Activated T-helper 1 cell treated with Interleukin-2 at 50 U/mL for 16 hours (primary cell): ENCODE measurements at places on chromosomes 2 and 18.

DNA sequence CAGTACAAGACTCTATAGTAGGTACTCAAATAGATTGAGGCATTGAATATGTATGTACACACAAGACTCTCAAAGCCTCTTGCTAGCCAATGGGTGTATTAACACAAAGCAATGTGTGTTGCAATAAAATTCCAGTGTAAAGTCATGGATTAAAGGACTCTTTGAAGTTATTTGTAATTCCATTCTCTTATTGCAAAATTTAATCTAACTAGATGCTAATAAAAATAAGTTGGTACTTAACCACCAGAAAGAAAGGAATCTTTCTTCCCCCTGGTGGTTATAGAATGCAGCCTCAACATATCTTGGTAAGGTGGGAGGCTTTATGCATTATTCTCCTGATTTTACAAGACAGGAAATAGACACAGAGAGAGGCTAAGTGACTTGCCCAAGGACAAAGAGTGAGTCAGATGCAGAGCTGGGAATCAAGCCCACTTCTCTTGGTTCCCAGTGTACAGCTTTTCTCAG, 18.0 kb downstream of the LRP1B start:
- no peak for DNase-seq

GRCh38 chr2:101696272-101697123, 1.0 kb upstream of the MAP4K4 start:
- DNase-seq: no peak

GRCh38 chr2:108570416-108570815, 36.1 kb downstream of the LIMS1 start:
- DNase-seq: no peak

GRCh38 chr2:234955091-234955591, 3.3 kb downstream of the SH3BP4 start:
- no peak for DNase-seq

DNA sequence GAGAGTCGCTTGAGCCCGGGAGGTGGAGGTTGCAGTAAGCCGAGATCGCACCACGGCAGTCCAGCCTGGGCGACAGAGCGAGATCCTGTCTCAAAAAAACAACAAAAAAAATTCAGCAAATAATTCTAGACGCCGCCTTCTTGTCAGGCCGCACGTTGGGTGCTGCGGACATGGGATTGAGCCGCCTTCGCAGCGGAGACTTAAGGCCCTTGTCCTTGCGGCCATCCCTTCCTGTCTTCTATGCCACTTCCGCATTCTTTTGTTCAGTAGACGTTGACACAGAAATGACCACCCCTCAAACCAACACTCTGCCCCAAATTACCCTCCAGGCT, 15.8 kb downstream of the PTPN18 start:
- no peak for DNase-seq

GRCh38 chr2:67871686-67872412, 191.0 kb downstream of the C1D start:
- DNase-seq: no peak

DNA sequence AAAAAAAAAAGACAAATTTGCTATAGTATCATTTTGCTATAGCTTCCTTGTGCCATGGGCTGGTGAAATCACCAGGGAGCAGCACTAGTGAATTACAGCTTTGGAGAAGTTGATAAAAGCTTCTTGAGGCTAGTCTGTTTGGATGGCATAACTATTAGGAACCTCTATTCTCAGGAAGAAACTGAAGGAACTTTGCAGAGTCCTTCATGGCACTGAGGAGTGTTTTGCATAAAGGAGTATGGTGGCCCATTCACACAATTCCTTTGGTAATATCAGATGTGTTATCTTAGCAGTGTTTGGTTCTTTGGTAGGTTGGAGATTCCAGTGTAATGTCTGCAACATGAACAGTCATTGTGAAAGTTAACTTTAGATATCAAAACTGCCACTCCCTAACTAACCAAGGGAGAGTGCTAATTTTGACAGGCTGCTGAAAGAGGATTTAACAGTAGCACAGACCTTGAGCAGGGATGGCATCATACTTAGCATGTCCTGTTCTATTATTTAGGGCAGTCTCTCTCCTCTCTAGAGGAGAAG, 76.6 kb upstream of the ZFP36L2 start:
- DNase-seq: no peak

GRCh38 chr2:183093857-183094657, 15.5 kb downstream of the DUSP19 start:
- no peak for DNase-seq

DNA sequence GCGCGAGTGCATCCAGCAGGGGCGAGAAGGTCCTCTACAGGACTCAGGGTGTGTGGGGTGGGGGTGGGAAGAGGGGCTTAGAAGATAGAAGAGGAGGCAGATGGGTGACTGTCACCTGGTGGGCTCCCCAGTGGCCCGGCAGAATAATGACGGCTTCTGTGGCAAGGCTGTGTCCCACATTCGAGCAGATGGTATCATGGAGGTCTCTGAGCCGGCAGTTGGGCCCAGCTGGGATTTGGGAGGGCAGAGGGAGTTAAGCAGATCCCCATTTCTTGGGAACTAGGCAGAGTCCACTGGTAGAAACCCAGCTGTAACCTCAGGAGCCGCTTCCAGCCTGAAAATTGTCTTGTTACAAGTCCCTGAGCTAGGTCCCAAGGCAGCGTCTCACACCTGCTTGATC, 28.4 kb upstream of the DTNB start:
- no peak for DNase-seq

- no peak for DNase-seq
These were observed 245.4 kb downstream of the RAD51AP2 start for GRCh38 chr2:17272652-17273525.

DNA sequence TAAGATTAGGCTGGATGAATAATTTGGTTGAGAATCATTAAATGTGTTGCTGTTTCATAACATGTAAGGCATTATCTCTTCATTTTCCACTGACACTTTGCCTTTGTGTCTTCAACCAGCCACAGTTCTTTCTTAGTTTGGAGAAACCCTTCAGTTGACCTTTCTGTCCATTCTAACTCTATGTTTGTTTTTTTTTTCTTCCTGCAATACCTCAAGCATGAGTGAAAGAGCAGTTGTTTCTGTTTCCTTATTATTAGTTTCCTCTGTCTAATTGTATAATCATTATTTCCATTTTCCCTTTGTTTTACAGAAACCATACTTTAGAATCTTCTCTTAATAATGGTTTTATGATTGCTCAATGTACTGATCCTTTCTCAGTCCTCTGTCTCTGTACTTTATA, 25.6 kb downstream of the HADHB start:
- no peak for DNase-seq

- DNase-seq: no peak
These were observed 12.8 kb downstream of the STK39 start for GRCh38 chr2:168234407-168235085.

DNA sequence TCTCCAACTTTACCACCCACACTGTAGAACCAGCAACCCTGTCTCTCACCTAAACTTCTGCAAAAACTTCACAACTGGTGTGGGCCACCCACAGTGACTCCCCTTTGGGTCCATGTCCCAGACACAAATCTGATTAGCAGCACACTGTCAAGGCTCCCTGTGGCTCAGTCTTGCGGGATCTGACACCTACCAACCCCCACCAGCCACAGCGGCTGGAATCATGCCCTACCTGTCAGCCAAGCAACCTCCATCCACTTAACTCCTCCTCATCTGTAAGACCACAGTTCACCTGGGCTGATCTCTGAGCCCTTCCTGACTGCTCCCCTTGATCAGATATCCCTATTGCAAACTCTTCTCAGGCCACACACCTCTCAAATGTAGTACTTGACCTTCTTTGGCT, 14.6 kb downstream of the TCF4 start:
- DNase-seq: no peak

- no peak for DNase-seq
These were observed 585.1 kb upstream of the HNMT start for GRCh38 chr2:137379186-137379585.

DNA sequence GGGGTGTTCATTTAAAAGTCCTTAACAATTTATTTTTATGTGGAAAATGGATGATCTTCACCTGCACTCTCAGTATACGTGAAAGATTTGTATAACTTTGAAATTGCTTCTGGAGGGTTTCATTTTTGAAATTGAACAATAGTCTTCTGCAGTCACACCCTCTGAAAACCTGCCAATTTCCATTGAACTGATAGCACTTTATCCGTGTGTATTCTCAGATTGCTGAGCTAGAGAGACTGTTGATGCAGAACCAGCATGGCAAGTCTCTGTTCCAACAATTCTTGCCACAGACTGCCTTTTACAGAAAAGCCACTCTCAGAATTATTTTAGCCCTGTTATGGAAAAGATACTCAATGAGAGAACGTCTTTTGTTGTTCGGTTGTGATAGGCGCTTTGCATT, 6.6 kb upstream of the GULP1 start:
- no peak for DNase-seq

DNA sequence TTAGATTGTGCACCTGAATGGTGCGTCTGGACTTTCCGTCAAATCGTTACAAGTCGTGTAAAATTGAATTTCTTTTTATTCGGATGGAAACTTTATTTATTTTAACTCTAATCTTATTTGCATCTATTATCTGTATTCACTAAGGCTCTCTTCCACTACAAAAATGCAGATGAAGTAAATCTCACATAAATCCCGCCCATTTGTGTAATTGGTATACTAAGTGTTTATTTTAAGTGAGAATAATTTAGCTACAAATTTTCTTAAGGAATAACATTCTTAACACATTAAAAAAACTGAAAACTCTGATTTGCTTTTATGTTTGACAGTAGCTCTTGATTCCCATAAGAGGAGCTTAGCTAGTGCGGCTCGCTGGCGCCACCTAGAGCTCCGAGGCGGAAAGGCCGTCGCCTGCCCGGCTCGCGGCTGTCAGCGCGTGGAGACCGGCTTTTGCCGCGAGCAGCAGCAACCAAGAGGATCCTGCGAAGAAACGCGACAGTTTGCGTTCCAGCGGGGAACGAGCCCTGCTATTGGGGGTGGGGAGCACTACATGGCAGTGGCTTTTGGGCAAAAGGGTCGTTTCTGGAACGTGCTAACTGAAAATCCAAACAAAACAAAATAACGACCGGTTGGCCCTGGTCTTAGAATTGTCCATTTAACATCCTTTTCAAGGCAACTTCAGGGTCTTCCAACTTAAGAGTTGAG, 6.7 kb downstream of the SP9 start:
- peak; percentile 80 for DNase-seq

GRCh38 chr2:131044757-131045150, 48.5 kb downstream of the FAM168B start:
- no peak for DNase-seq

DNA sequence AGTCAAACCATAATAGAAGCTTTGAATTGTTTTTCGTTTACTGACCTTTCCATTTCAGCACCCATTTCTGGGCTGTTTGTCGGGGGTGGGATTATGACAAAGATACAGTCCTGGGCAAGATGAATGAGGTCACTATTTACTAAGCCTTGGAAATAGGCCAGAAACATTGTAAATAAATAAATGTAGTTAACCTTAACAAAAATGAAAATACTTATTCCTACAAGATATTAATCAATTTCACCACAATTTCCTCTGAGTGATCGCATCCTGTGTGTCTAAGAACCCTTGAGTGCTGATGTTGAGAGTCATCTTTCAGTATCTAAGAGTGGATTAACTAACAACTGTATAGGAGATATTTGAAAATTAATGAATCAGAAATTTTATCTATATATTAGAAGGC, 14.0 kb downstream of the ITGA4 start:
- DNase-seq: no peak

DNA sequence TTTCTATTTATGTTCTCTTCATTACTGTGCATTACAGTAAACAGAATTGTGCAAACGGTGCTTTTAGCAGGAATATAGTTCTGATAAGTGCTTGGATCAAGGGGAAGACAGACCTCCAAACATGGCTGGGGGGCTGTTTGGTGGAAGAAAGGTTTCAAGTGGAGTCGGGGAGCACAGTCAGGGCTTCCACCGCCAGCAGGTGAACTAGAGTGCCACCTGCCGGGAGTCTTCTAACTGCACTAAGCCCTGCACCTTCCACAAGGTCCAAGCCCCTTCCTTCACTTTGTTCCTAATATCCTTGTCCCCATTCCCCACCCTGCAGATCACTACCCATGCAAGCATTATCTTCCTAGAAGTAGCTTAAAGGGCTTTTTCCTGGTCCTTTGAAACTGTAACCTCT, 11.1 kb downstream of the ONECUT2 start:
- DNase-seq: no peak

DNA sequence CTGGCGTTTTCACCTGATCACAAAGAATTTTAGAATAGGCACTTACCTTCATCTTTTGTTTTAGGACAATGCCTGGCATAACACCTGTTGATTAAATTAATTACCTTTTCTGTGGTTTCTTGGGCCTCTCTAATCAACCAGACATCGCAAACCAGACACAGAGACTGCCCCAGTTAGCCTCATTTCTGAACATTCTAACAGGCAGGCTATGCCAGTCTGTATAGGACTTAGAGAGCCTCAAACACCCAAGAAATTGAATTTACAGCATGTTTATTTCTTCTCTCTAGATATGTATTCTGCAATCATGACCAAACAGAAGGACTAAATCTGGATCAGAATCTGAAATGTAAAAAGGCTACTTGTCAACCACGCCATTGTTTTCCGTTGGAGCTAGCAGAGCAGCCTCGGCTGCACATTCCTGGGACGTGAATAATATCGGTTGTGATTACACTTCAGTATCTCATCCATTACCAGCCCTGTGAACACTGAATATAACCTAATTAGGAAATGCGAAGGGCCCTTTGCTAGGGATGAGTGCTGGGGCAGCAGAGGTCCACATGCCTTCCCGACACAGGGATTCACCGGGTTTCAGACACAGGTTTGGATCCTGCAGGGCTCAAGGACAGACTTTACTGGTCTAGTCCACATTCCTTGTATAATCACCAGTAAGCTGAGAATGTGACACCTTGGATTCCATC, 17.5 kb upstream of the CDC42EP3 start:
- no peak for DNase-seq

DNA sequence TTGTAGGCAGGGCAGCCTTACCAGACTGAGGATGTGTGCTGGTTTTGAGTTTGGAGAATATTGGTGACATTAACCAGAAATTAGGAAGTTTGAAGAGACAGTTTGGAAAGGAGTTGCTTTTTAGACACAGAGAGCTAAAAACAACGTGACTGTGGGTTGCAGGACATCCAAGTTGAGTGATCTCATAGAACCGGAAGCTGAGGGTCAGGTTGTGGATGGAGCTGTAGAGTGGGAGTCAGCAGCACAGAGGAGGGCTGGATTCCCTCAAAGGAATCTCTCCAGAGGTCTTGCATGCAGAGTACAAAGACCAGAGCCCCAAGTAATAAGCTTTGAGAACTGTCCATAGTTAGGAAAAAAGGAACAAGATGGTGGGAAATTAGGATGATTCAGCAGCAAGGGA, 9.3 kb downstream of the MAPRE3 start:
- DNase-seq: no peak

- no peak for DNase-seq
These were observed 18.1 kb downstream of the EPAS1 start for GRCh38 chr2:46315103-46315890.
